Lower lobe of right lung (tissue), 2 donors: ENCODE measurements at places on chromosomes 13 and 19. TPM values are rescaled to one million over a fixed set of nuclear protein-coding genes. Genes with fewer than 3 reads are reported as not detected.

NLRP9 gene
- not detected for total RNA-seq

DNA sequence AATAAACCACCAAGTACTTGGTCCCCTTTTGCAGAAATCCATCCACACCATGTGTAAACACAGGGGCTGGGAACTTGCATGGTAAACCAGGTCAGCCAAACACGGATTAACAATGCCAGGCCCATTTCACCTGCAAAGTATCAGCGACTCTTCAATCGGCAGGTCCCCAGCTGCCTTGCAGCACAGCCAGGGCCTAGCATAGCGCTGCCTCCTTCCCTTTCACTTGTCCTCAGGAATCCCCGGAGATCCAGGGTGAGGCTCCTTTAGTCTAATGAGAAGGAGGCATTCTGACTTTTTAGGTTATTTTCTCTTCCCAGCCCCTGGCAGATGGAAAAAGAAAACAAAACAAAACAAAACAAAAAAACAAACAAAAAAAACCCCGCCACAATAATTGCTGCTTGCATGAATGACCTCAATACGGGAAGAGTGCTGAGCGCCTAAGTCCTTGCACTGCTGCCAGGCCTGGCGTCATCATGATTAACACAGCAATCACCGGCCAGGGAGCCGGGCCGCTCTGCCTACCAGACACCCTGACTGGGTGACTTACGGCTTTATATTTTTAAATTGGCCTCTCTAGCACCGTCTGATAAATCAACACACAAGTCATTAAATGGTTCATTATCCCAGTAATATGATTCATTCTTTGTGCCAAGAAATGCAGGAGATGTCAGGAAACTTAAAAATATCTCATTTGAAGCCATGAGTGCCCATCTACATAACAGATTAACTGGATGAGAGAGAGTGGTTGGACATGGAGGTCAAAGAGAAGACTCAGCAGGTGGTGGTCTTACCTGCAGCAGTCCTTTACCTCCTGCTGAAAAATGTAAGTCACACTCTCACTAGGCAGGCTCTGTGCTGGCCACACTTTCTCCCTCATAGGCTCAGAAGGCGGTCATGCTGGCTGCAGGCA lies 692.7 kb downstream of the UQCRFS1 start:
- DNase-seq: no peak
- no peak overlapping the region for H3K4me3 ChIP-seq
- no peak overlapping the region for H3K27ac ChIP-seq
- no peaks in the 10 kb centered on the region for H3K36me3 ChIP-seq
- no peaks in the 10 kb centered on the region for H3K4me1 ChIP-seq
- H3K27me3 ChIP-seq: no peaks in the 10 kb centered on the region

DNA sequence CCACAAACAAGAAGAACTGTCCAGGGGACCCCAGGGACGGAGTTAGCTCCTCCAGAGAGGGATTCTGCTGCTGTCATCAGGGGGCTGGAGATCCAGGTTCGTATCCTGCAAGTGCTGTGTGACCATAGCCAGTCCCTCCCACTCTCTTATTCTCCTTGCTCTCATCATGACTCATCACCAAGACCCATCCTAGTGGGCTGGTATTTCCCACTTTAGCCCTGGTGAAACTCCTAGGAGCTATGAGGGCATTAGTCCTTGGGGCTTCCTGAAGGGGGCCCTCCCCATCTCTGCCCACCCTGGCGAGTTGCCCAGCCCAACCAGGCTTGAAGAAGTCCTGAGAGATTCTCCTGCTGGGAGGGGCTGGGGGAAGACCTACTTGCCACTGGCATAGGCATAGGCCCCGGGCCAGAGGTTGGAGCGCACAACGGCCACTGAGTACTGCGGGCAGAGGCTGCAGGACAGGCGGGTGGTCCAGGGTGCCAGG lies 7.5 kb upstream of the DMWD start:
- H3K27me3 ChIP-seq: peaks cover 5% of the 10 kb centered on the region
- H3K4me1 ChIP-seq: peaks cover 9% of the 10 kb centered on the region
- no peak overlapping the region for H3K4me3 ChIP-seq
- no peak overlapping the region for H3K27ac ChIP-seq
- no peak for DNase-seq

DNA sequence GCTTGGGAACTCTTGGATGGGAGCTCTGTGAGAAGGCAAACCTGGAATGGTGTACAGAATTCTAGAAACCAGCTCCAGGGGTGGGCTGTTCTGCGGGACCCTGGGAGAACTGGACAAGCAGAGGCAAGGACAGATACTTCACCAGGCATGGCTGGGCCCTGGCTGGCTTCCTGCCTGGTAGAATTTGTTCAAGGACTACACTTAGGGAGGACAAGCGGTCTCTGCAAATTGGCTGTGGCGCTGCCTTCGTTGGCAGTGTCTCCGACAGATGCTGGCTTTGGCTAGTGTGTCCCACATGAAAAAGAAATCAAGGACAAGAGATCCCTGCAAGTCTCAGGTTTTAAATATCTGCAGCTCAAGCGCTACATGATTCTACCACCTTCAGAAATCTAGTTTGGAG lies 12.4 kb downstream of the CEBPG start:
- H3K27ac ChIP-seq: no peak overlapping the region
- no peaks in the 10 kb centered on the region for H3K27me3 ChIP-seq
- peaks cover 35% of the 10 kb centered on the region for H3K36me3 ChIP-seq
- no peak overlapping the region for H3K4me3 ChIP-seq

DNA sequence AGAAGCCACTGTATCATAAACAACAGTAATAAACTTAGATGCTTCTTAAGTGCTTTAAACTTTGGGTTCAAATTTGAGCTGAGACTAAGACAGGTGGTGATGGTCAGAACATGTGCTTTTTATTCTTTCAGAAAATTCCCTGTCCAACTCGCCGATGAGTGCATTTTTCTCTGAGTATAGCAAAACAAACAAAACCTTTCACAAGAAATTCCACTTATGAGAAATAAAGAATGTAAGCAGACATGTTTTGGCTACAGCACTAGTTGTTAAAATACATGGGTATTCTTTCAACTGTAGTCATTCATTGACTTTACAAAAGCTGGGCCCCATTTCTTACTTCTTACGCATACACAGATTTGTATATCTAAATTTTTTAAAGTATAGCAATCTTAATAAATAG lies 125.6 kb downstream of the SPRY2 start:
- H3K4me1 ChIP-seq: no peaks in the 10 kb centered on the region
- no peaks in the 10 kb centered on the region for H3K36me3 ChIP-seq
- no peak for DNase-seq
- no peaks in the 10 kb centered on the region for H3K27me3 ChIP-seq

DNA sequence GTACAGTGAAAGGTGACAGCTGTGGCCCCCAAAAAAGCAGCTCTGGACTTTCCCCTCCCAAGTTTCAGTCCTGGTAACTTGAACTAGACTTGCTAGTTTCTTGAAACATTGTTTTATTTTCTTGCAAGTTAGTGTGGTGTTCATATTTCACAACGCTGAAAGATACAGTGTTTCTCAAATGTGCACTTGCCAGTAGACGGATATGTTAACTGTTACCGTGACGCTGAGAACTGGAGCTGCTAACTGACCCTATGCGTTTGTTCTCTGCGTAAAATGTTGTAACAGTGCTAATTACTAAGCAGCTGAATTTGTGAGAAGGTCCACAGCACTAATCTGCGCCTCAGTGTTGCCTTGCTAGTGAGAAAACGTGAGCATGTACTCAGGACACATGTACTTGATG lies 79.6 kb downstream of the GGACT start:
- no peak for DNase-seq
- no peaks in the 10 kb centered on the region for H3K27me3 ChIP-seq
- H3K4me3 ChIP-seq: no peak overlapping the region
- H3K27ac ChIP-seq: no peak overlapping the region
- H3K36me3 ChIP-seq: no peaks in the 10 kb centered on the region

DNA sequence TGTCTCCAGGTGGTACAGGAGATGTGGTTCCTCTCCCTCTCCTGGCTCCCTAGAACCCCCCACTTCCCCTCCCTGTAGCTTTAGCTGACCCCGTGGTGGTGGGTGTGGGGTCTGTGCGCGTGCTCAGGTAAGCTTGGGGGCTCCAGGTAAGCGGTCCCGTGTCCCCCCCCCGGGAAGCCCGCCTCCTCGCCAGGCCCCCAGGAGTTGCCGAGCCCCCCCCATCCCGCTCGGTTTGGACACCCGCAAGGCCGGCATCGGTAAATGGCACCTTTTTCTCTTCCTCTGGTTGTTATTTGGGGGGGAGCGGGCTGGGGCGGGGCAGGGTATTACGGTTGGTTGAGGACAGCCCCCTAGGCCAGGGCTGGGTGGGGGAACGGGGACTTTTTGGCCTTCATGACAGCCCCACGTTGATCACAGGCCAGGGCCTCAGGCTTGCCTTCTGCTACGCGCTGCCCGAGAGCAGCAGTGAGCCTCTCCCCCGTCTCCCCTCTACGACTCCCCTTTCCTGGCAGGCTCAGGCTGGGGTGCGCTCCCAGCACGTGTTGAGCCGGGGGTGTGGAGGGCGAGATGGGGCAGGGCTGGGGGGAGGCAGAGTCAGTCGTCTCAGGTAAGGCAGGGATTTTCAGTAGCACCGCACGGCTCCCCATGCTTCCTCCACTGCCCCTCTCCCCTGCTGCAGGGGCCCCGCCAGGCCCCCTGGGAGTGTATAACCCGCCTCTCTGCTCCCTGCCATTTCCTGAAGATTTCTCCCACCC lies 10.7 kb upstream of the LIN7B start:
- H3K4me1 ChIP-seq: no peaks in the 10 kb centered on the region
- H3K27ac ChIP-seq: no peak overlapping the region
- no peak overlapping the region for H3K4me3 ChIP-seq
- no peaks in the 10 kb centered on the region for H3K27me3 ChIP-seq
- no peak for DNase-seq

DNA sequence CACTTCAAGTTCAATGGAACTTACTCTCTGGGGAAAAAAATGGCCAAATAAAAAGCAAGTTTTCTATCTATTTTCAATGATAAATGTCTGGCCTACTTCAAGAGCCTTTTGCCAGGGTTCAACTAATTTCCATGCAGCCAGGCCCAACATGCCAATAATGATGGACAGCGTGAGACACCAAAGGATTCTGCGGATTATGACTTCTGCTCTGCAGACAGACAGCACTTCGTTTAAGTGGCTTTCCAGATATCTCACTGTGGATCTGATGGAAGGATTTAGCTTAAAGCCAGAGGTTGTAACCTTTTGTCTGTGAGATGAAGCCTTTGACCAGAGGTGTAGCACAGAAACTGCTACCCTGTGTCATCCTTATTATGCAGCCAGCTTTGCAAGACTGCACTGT lies 614.2 kb downstream of the DCT start:
- no peaks in the 10 kb centered on the region for H3K4me1 ChIP-seq
- no peaks in the 10 kb centered on the region for H3K27me3 ChIP-seq
- no peaks in the 10 kb centered on the region for H3K36me3 ChIP-seq
- no peak overlapping the region for H3K4me3 ChIP-seq

GRCh38 chr19:14611051-14611450 lies 28.2 kb downstream of the CLEC17A start:
- H3K4me1 ChIP-seq: no peaks in the 10 kb centered on the region
- no peak overlapping the region for H3K4me3 ChIP-seq
- H3K27me3 ChIP-seq: no peaks in the 10 kb centered on the region
- no peak for DNase-seq
- no peak overlapping the region for H3K27ac ChIP-seq
- no peaks in the 10 kb centered on the region for H3K36me3 ChIP-seq

GRCh38 chr19:51810223-51810622 lies 15.3 kb downstream of the FPR3 start:
- peak overlapping the region; percentile 4 for H3K27ac ChIP-seq
- DNase-seq: no peak
- no peaks in the 10 kb centered on the region for H3K27me3 ChIP-seq
- H3K4me1 ChIP-seq: peaks cover 43% of the 10 kb centered on the region

- H3K36me3 ChIP-seq: no peaks in the 10 kb centered on the region
- no peaks in the 10 kb centered on the region for H3K4me1 ChIP-seq
- no peaks in the 10 kb centered on the region for H3K27me3 ChIP-seq
- H3K4me3 ChIP-seq: no peak overlapping the region
- no peak for DNase-seq
These were observed 13.2 kb downstream of the TMEM221 start for GRCh38 chr19:17435218-17435617.
